ENCODE measurements at places on chromosomes 3 and 15.

GRCh38 chr3:161700998-161701397 lies 204.4 kb downstream of the OTOL1 start:
- no peak for DNase-seq

GRCh38 chr3:172277151-172277652 lies 171.1 kb downstream of the GHSR start:
- no peak for DNase-seq

- DNase-seq: no peak
Measured at GRCh38 chr3:112635674-112636073, 5.3 kb downstream of the CCDC80 start.

DNA sequence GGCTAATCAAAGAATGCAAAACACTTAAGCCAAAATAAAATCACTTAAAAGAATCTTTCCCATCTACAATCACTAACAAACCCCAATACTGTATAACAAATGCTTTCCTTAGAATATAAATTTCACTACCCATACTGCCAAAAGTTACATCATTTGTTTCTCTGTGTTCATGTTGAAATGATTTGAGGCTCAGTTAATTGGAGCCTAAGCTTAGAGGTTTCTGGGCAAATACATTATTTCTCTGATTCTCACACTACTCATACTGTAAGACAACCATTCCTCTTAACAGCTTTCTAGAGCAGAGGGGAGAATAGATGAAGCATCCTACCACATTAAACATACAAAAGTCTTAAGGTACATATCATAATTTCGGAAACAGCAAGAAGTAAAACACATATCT lies 2.1 kb downstream of the RIOX2 start:
- no peak for DNase-seq

Data from stimulated activated CD8-positive, alpha-beta memory T cell treated with anti-CD3 and anti-CD28 coated beads, Interleukin-4, amount 100 ng/mL, for 48 hours (primary cell).